Immature natural killer cell (primary cell): ENCODE measurements at places on chromosomes 13 and 19.

- H3K36me3 ChIP-seq = peaks cover 2% of the 10 kb centered on the region
- H3K4me3 ChIP-seq = no peak overlapping the region
- no peaks in the 10 kb centered on the region for H3K4me1 ChIP-seq
- peaks cover 2% of the 10 kb centered on the region for H3K27me3 ChIP-seq
- H3K27ac ChIP-seq = no peak overlapping the region
- DNase-seq = no peak
These were observed 151.3 kb downstream of the LMO7 start for GRCh38 chr13:75787249-75787928.

- no peaks in the 10 kb centered on the region for H3K27me3 ChIP-seq
- DNase-seq = peak; percentile 63
- H3K36me3 ChIP-seq = peaks cover 10% of the 10 kb centered on the region
- peaks cover 56% of the 10 kb centered on the region for H3K4me1 ChIP-seq
- peak within 1 kb of the TSS; percentile 97 for H3K27ac ChIP-seq
- H3K4me3 ChIP-seq = peak within 1 kb of the TSS; percentile 97
These were observed at the start of gene MAP4K1 for GRCh38 chr19:38617764-38618589. Gene MAP4K1, minus strand, starts transcription at chr19:38617953. Its CDS starts 58 bp downstream, at chr19:38617895.

GRCh38 chr13:32142115-32142514 lies 110.5 kb downstream of the FRY start:
- no peak for DNase-seq
- H3K36me3 ChIP-seq = peaks cover 17% of the 10 kb centered on the region
- no peak overlapping the region for H3K27ac ChIP-seq
- H3K4me3 ChIP-seq = no peak overlapping the region

GRCh38 chr19:2021453-2022140 lies 6.1 kb upstream of the BTBD2 start:
- no peaks in the 10 kb centered on the region for H3K36me3 ChIP-seq
- H3K27ac ChIP-seq = no peak overlapping the region
- no peak overlapping the region for H3K4me3 ChIP-seq
- H3K27me3 ChIP-seq = peaks cover 1% of the 10 kb centered on the region

DNA sequence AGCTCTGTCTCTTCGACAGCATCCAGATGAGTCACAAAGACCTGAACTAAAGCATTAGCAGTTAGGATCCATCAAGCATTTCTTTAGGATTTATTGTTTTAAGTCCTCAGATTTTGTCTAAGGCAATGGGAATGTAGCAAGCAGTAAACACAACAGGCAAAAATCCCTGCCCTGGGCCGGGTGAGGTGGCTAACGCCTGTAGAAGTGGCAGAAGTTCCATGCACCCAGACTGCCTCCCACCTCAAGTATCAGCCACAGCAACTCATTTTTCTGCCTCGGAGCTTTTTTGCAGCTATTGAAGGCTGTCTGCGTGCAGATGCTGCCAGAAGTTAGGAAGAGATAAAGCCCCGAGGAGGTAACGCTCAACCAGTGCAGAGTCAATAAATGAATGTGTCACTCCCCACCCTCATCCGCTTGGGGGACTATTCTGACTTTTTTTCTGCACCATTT lies 47.1 kb upstream of the MRI1 start:
- H3K4me1 ChIP-seq = no peaks in the 10 kb centered on the region
- no peak for DNase-seq
- peaks cover 2% of the 10 kb centered on the region for H3K27me3 ChIP-seq
- no peaks in the 10 kb centered on the region for H3K36me3 ChIP-seq
- H3K4me3 ChIP-seq = no peak overlapping the region

- DNase-seq = no peak
- no peaks in the 10 kb centered on the region for H3K4me1 ChIP-seq
- H3K4me3 ChIP-seq = no peak overlapping the region
- no peaks in the 10 kb centered on the region for H3K36me3 ChIP-seq
- no peak overlapping the region for H3K27ac ChIP-seq
- H3K27me3 ChIP-seq = no peaks in the 10 kb centered on the region
These were observed 390.5 kb upstream of the HTR2A start for GRCh38 chr13:47287291-47287751.

GRCh38 chr13:33445476-33445875 lies 159.9 kb upstream of the STARD13 start:
- no peaks in the 10 kb centered on the region for H3K36me3 ChIP-seq
- no peak overlapping the region for H3K4me3 ChIP-seq
- H3K4me1 ChIP-seq = no peaks in the 10 kb centered on the region
- H3K27ac ChIP-seq = no peak overlapping the region
- no peaks in the 10 kb centered on the region for H3K27me3 ChIP-seq
- no peak for DNase-seq

- DNase-seq = peak; percentile 43
- peak overlapping the region; percentile 92 for H3K27ac ChIP-seq
- H3K4me1 ChIP-seq = peaks cover 48% of the 10 kb centered on the region
- H3K36me3 ChIP-seq = no peaks in the 10 kb centered on the region
- peak overlapping the region; percentile 93 for H3K4me3 ChIP-seq
- H3K27me3 ChIP-seq = peaks cover 18% of the 10 kb centered on the region
These were observed 671 bp downstream of the ZDHHC20 start for GRCh38 chr13:21458451-21458812.

DNA sequence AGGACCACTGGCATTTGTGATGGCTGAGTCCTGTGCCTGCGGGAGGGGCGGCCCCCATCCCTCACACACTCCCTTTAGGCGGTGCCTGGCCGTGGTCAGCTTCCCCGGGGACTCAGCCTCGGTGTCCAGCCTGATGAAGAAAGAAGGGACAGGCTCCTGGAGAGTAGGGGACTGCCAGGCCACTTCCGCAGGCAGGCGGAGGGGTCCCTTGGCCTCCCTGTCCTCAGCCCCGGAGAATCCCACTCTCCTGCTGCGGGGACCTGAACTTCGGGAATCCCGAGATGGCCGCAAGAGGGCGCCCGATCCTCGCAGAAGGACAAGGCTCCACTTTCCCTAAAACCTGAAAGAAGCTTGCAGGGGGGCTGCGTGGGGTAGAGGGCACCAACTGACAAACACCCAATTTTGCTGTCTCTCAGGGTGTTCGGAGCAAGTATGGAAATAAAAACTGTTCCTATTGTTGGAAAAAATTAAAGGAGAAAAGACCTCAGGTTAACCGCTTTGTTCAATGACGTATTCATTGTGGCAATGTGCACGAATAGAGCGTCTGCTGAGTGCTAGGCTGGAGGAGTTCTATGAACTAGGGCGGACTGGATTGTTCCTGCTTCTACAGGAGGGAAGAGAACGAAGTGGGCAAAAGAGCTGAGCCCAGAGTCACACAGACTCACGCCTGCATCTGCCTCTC lies 297.3 kb downstream of the ZNF536 start:
- H3K27me3 ChIP-seq = peaks cover 7% of the 10 kb centered on the region
- H3K27ac ChIP-seq = no peak overlapping the region
- H3K4me1 ChIP-seq = no peaks in the 10 kb centered on the region
- no peak for DNase-seq

- H3K36me3 ChIP-seq = no peaks in the 10 kb centered on the region
- no peak overlapping the region for H3K27ac ChIP-seq
- no peak for DNase-seq
- peaks cover 14% of the 10 kb centered on the region for H3K27me3 ChIP-seq
- no peak overlapping the region for H3K4me3 ChIP-seq
These were observed 264.4 kb downstream of the UQCRFS1 start for GRCh38 chr19:28948566-28948965.

DNA sequence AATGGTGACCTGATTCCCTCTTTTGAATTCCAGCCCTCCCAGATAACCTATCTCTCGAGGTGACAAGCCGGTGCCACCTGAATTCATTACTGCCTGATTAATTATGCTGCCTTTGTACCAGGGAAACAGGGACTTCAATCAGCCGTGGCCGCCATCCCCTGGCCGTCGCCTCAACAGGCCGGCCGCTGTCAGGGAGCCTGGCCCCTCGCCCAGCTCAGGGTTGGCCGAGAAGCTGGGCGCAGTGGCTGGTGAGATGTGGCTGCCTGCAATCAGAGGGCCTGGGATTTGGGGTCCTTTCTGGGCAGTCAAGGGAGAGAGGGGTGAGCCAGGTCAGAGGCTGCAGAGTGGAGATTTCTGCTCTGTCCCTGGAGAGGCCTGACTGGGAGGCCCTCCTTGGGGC lies 91.2 kb downstream of the KCTD15 start:
- no peak overlapping the region for H3K4me3 ChIP-seq
- H3K36me3 ChIP-seq = no peaks in the 10 kb centered on the region
- H3K27me3 ChIP-seq = peaks cover 7% of the 10 kb centered on the region
- H3K4me1 ChIP-seq = no peaks in the 10 kb centered on the region
- no peak overlapping the region for H3K27ac ChIP-seq
- DNase-seq = no peak

- H3K4me3 ChIP-seq = no peak overlapping the region
- H3K36me3 ChIP-seq = no peaks in the 10 kb centered on the region
- peaks cover 2% of the 10 kb centered on the region for H3K27me3 ChIP-seq
- DNase-seq = no peak
- no peaks in the 10 kb centered on the region for H3K4me1 ChIP-seq
These were observed 195.2 kb downstream of the TSHZ3 start for GRCh38 chr19:31154021-31154420.

GRCh38 chr19:55196803-55197202 lies 12.5 kb downstream of the PTPRH start:
- H3K4me3 ChIP-seq = no peak overlapping the region
- no peaks in the 10 kb centered on the region for H3K27me3 ChIP-seq
- no peak for DNase-seq
- no peak overlapping the region for H3K27ac ChIP-seq
- H3K36me3 ChIP-seq = no peaks in the 10 kb centered on the region

DNA sequence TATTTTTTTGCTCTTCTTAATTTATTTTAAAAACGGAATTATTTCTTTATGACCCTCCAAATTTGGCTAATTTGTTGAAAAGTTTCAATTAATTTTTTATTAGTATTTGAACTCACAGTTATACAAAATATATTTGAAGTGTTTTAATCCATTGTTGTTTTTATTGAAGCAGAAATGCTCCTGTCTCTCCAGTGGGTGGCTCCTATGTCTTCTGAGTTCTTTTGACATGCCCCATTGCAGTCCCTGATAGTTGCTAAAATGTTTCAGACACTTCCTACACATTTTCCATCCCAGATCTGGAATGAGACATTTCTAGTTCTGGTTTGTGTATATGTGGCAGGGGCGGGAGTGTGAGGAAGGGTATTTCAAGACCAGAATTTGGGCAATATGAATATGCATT lies 579.4 kb upstream of the PRR20A start:
- no peak for DNase-seq
- H3K27ac ChIP-seq = no peak overlapping the region
- no peaks in the 10 kb centered on the region for H3K4me1 ChIP-seq
- no peaks in the 10 kb centered on the region for H3K27me3 ChIP-seq
